A673 (cell line): ENCODE measurements at places on chromosomes 1 and 21. TPM values are rescaled to one million over a fixed set of nuclear protein-coding genes. Genes with fewer than 3 reads are reported as not detected.

RXFP4 gene
- not detected in 2 replicates for total RNA-seq

NCAM2 gene
- total RNA-seq: 36.0 and 38.2 TPM in 2 replicates

KCNK2 gene
- total RNA-seq: not detected in 2 replicates

ERVH48-1 gene
- total RNA-seq: 0.31 and 0.34 TPM in 2 replicates

NBPF19 gene
- total RNA-seq: 13.4 and 14.1 TPM in 2 replicates

CD101 gene
- 1.7 TPM in 2 replicates for total RNA-seq

OLFM3 gene
- 85.0 and 88.7 TPM in 2 replicates for total RNA-seq

OR2L5 gene
- not detected in 2 replicates for total RNA-seq

ZFP69 gene
- 6.7 and 7.1 TPM in 2 replicates for total RNA-seq

GOLT1A gene
- total RNA-seq: not detected in 2 replicates

CDA gene
- not detected in 2 replicates for total RNA-seq

ATP6V1G3 gene
- total RNA-seq: 0.71 TPM in 1 of 2 replicates, not detected in the other

LINGO4 gene
- not detected in 2 replicates for total RNA-seq

DNA sequence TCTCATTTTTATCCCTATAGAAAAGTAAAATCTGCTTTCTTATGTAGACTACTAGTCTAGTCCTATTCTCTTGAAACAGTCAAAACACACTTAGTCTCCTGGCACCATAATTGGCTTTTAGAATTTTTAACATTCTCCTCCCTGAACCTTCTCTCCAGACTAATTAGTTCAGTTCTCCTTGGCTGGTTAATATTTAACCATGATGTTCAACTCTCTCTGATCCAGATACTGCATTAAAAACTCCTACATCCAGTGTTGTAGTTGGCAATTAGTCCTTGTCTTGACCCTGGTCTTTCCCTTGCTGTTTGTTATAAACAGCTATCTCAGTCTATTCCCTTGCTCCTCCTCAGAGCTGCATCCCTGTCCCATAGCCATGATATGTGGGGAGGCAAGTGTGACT is 422.9 kb upstream of the BEND5 start:
- no peak for DNase-seq

GRCh38 chr1:244137725-244138124 is 86.6 kb downstream of the ZBTB18 start:
- DNase-seq: no peak

DNA sequence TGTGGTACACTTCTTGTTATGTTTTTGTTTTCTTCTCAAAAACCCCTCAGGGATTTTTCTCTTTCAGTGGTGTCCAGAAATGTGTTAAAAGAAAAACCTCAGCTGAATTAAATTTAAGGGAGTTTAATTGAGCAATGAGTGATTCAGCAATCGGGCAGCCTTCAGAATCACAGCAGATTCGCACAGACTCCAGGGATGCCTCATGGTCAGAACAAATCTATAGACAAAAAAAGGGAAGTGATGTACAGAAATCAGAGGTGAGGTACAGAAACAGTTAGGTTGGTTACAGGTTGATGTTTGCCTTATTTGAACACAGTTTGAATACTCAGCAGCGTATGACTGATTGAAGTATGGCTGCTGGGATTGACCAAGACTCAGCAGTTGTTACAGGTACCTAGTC is 86.2 kb downstream of the TLR5 start:
- DNase-seq: no peak

GRCh38 chr1:22817462-22817861 is 106.8 kb downstream of the EPHB2 start:
- no peak for DNase-seq

DNA sequence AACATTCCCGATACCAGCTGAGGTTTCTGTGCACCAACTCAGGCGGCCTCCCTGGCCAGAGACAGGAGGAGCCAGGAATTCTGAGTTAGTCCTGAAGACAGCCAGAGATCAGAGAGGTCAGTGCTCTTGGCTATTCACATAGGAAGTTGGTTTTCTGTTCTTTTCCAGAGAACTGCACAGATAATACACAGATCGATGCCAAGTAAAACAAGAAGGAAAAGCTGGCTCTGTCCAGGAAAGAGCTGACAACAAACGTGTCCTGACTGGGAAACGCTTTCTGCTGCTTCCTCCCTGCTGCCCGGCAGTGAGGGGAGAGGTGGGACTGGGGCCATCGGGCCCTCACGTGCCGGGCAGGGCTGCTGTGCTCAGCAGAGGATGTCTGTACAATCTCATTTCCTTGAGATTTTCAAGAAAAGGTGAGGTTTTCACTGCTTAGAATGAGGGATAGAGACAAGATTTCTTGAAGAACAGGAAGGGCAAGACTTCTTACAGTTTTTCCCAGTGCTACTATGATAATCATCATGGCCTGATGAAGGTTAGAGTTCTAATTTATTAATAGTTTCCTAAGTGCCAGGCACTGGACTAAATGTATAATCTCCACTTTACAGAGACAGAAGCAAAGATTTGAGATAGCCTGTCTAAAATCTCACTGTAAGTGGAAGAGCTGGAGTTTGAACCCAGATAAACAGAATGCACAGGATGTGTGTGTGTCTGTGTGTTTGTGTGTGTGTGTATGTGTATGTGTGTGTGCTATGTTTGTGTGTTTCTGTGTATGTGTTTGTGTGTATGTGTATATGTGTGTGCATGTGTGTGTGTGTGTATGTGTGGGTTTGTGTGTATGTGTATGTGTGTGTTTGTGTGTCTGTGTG is 211.0 kb upstream of the RAB4A start:
- DNase-seq: no peak

DNA sequence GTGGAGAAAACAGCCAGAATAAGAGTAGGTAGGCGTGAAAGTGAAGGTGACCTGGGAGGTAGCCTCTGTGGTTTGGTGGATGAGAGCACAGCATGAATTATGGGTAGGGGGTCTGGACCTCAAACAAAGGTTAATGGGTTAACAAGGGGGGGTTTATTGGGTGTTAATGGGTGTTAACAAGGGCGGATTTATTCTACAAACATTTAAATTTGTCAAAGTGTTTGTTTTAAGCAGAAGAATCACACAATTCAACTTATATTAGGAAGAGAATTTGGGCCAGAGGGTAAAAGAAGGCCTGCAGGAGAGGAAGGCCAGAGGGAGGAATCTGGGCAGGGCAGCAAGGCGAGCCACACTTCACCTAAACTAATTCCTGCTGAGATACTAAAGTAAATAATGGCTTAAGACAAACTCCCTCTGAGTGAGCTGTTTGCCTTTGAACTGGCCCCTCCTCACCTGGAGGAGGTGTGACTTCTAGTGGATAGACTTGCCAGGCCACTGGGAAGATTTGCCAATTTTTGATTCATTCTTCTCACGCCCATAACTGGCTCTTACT is 191.7 kb downstream of the GIPC2 start:
- no peak for DNase-seq

GRCh38 chr1:193545171-193545570 is 358.8 kb upstream of the B3GALT2 start:
- peak; percentile 6 for DNase-seq

DNA sequence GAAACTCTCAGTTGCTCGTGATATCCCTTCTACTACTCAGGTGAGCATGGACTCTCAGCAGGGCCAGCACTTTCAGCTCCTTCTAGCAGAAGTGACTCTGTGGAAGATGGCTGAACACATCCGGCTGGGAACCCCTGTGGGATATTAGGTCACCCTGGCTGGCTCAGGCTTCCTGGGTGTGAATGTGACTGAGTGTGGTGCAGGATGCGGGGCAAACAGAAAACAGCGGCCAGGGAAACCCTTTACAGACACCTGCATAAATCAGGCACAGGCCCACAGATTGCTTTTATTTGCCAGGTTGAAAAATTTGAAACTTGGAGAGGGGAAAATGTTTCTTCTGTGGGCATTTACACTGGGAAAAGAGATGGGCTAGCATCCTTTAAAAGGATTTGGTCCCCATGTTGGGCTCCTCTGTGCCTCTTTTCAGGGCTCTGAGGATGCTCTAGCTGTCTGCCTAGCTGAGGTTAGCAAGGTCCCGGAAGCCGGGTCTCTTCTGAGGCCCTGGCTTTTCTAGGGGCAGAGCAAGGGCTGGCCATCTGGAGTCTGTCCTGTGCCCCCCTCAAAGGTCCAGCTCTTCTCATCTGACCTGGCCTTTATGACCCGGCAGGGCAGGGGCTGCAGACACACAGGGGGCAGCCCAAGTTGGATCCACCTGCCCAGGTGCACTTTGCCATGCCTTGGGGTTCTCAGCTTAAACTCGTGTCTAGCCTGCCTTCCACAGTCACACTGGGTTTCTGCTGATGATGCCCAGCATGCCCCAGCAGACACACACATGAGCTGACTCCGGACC is 243.0 kb downstream of the SIPA1L2 start:
- no peak for DNase-seq

GRCh38 chr1:111285879-111286278 is 4.8 kb upstream of the CHIA start:
- DNase-seq: no peak

DNA sequence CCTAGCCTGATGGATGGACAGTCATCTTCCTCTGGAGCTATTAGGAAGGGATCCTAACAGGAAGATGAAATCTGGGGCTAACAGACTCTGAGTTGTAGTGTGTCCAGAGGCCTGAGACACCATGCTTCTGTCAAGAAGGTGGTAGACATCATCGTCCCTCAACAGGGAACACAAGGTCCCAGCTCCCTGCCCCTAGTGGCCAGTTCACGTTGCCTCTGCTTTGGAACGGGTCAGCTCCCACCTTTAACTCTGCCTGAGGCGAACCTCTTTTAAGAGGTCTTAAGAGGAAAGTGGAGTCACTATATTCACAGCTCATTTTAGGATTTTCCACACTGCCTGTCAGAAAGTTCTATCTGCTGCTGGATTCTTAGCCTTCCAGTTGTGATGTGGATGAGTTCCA is 28.3 kb downstream of the LRRC71 start:
- no peak for DNase-seq

GRCh38 chr1:208180421-208180820 is 63.8 kb downstream of the PLXNA2 start:
- DNase-seq: no peak

DNA sequence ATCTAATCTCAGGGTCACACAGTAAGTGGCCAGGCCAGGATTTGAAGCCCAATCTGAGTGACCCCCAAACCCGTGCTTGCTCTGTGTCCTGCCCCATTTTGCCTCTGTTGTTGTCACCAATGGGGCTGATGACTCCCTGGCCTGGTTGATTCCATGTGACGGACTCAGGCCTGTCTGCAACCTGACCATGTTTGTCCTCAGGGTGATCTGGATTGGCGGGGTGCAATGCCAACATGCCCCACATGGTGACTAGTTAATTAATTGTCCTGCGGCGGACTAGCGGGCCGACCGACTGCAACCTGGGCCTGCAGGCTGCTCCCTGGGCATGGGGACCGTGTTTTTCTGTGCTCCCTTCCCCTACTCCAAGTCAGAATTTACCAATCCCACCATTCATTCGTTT is 256.3 kb downstream of the MATN1 start:
- DNase-seq: no peak

DNA sequence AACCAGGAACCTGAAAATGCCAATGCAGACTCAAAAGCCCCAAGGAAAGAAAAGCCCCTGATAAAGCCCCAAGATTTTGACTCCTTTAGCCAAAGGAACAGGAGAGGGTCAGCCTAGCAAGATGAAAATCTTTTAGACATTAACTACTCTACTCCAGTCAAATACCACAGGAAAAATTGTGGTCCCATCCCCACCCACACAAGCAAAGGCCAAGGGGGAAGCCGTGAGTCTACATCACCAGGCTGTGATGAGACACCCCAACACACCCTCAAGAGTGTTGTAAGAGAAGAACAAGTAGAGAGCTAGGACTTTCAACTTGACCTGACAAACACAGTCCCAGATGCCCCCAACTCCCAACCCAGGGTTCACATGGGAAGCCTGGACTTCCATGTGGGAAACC is 192.8 kb upstream of the NR5A2 start:
- no peak for DNase-seq

DNA sequence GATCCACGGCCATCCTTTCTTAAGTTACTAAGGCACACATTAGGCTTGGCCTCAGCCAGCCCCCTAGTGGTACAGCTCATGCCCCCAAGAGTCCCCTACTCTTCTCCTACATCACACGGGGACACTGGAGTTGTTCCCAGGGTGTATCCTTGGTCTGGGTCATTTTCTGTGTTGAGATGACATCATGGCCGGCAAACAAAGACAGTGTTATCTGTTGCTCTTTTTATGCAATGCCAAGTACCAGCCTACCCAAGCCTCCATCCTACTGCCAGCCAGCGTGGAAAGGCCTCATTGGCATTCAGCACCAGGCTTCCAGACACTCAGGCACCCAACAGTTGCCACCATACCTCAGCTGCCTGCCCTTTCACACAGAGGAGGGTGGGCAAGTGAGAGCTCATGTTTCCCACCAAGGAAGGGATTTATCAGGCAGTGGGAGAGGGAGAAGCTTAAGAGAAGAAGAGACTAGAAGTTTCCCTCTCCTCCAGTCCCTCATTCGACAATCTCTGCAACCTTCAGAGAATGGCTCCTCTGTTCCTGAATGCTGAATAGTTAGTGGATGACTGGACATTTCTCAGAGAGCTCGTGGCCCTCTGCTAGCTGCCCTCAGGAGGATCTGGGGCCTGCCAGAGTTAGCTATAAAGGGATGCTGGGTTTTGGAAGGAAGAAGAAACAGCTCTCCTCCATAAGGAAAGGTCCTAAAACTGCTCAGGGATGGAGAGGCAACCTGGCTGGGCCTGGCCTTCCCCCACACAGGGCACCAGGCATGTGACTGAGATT is 17.7 kb downstream of the CBR1 start:
- no peak for DNase-seq

DNA sequence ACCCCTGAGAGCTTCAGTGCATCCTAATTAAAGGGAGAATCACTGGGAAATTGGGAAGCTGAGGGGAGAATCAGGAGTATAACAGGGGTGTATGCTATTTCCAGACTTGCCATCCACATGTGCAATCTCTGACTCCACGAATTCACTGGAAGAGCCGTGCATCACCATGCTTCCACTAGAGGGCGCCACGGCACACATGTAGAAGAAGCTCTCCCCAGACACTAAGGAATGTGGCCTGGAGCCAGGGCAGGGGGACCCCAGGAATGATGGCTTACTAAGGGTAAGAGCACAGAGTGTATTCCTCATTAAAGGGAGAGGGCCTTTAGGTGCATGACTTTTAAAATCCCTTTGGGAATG is 81.5 kb downstream of the ABCA4 start:
- peak; percentile 84 for DNase-seq

- DNase-seq: peak; percentile 48
Observed at GRCh38 chr1:11961230-11961629, 19.0 kb upstream of the MFN2 start.

- DNase-seq: no peak
Observed at GRCh38 chr1:63922848-63923247, 149.0 kb downstream of the ROR1 start.

DNA sequence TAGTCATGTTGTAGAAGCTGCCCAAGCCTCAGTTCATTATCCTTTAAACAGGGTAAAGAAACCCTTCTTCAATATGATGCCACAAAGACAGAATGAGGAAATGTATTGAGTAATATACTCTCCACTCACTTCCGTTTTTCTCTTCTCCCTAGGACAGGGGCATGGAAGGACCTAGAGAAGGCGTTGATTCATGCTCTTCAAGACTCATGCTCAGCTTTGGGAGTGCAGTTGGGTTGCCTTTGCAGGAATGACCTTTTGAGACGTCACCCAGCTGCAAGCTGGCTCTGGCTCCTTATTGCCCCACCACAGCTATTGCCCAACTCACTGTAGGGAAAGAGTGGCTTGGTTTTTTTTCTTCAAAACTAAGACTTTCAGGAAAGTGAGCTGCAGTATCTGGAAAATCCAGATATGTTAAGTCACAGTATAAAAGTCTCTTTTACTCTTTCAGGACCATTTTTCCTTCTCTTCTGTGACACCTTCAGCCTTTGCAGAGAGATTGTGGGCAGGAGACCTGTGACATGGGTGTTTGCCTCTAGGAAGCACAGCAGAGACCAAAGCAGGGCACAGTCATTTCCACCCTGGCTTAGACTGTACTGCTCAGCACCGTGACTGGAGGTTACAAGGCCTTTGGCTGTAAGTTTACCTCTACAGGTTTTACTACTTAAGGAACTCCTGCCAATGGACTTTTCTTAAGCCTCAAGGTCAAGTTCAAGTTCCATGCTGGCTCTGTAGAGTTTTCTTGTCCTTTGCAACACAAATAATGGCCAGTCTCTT is 39.5 kb downstream of the XCL2 start:
- no peak for DNase-seq
